H54 (cell line): ENCODE measurements at places on chromosomes 11 and 22.

DNA sequence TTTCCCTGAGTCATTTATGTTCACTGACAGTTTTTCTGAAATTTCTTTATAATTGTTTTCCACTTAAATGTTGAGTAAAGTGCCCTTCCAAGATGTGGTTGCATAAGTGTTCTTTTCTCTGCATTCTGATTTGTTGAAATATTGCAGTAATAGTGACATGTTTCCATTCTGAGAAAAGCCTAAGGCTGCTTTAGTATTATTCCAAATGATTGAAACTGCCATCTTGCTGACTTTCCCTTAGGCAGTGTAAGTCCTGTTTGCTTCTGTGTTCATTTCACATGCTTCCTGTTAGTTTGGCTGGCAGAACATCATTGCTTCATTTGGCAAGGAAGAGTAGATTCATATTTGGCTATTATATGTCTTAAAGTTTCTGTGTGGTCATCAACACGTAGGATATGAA is 146.5 kb downstream of the ELP4 start:
- no peak for DNase-seq

GRCh38 chr11:33303541-33303940 is 46.4 kb downstream of the HIPK3 start:
- DNase-seq: no peak

GRCh38 chr22:40954113-40954512 is 2.9 kb downstream of the RBX1 start:
- no peak for DNase-seq

- DNase-seq: no peak
Observed at GRCh38 chr11:122599434-122599833, 56.1 kb upstream of the UBASH3B start.

- DNase-seq: no peak
Observed at GRCh38 chr22:46676479-46676878, 56.3 kb downstream of the GRAMD4 start.

GRCh38 chr11:120603071-120603470 is 91.5 kb downstream of the GRIK4 start:
- no peak for DNase-seq

DNA sequence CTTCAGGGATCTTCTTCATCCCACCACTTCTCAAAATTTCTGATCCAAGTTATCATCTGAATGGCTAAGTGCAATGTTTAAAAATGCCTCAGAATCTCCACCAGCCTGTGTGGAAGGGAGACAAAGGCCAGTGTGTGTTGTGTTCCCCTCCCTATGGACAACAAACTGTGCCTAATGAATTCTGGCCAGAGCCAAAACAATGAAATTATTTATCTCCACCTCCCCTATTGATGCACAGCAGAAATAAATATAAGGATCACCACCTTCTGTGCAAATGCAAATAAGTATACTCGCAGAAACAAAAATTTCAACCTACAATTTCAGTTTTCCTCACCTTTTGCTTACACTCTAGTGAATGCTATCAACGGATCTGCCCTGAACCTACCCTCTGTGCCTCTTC is 75.8 kb downstream of the GAB2 start:
- no peak for DNase-seq

DNA sequence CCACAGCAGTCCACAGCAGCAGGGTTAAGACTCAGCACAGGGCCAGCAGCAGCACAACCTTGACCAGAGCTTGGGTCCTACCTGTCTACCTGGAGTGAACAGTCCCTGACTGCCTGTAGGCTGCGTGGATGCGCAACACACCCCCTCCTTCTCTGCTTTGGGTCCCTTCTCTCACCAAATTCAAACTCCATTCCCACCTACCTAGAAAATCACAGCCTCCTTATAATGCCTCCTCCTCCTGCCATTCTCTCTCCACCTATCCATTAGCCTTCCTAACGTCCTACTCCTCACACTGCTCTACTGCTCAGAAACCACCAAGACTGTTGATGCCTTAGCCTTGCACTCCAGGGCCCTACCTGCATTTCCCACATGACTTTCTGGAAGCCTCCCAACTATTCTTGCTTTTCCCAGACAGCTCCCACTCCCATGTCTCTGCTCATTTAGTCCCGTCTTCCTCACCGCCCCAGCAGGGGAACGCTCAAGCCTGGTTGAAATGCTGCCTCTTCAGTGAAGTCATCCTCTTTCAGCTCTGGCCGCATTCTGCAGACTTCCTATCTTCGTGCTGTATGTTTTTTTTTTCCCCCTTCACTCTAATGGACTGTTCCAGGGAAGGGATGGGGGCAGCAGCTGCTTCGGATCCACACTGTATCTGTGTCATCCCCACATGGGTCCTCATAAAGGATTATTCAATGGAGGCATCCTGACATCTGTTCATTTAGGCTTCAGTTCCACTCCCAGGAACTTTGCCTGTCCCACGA is 3.3 kb downstream of the IL18BP start:
- no peak for DNase-seq
